ENCODE measurements at places on chromosomes 11 and 22.
A peak's percentile ranks its signal among the peaks of the same experiment; 100 is the strongest.

GRCh38 chr11:124278261-124278660 lies 22.1 kb downstream of the OR8G5 start:
- no peak for DNase-seq

GRCh38 chr22:19831016-19831415 lies 23.7 kb downstream of the GNB1L start:
- peak; percentile 12 for DNase-seq

- no peak for DNase-seq
These were observed 82.0 kb downstream of the RELT start for GRCh38 chr11:73458201-73458600.

DNA sequence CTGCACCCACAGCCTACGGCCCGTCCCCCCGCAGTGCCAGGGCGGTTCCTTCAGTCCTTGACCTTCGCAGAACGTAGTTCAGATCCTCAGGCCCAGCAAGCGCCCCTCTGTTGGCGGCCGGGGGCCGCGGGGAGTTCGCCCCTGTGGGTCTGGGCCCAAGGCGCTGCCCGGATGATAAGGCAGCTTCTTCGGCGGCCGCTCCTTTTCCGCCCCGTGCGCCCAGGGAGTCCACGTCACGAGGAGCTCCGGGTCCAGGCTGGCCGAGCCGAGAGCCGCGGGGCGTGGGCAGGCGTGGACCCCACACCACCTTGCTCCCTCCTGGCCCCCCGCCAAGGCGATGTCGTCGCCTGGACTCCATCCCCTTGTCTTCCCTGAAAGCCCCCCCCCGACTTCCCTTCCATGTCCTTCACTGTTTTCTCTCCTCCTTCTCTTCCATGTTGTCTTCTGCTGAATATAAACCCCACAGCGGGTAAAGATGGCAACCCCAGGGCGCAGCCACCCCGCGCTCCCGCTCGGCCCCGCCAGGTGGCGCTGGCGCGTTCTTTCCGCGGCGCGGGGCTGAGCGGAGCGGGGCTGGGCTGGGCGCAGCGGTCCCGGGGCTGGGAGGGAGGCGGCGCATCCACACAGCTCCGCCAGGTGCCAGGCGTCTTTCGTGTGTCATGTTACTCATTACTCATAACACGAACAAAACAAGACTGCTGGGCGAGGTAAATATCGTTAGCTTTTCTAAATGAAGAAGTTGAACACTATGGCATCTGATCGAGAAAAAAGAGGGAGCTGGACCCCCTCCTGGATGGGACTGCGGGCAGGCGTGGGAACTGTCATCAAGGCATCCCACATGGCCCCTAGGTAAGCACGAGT lies 321.0 kb downstream of the NTM start:
- DNase-seq: peak; percentile 90

- DNase-seq: peak; percentile 79
These were observed 57.4 kb downstream of the LINC01488 start for GRCh38 chr11:69538854-69539253.

DNA sequence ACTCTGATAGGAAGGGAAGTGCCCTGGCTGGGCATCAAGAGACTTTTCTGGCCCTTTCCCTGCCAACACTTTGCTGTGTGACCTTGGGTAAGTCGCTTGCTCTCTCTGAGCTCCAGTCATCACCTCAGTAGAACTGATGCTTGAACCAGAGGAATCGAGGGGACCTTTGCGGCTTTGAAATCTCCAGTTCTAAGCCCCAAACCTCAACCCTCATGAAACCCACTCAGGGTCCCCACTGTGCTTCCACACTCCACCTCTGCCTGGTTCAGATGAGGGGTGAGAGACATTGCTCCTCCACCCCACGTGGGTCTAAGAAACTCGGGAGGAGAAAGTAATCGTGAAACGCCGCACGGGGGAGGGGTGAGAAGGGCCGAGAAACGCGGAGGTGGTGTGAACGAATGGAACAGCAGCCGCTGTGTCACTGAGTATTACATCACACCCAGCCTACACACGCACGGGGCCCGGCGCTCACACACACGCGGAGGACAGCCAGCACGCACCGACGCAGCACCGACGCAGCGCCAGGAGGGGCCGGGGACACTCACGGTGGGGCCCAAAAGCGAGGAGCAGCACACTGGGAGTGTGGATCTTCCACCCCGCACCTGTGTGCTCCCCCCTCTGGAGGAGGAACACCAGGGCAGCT lies 4.3 kb downstream of the RTN4RL2 start:
- no peak for DNase-seq

GRCh38 chr11:64918017-64918416 lies 1.0 kb upstream of the ATG2A start:
- no peak for DNase-seq

GRCh38 chr22:43088627-43088983 lies 586 bp downstream of the TTLL1 start:
- DNase-seq: no peak

GRCh38 chr11:110518809-110519514 lies 89.2 kb downstream of the FDX1 start:
- no peak for DNase-seq

DNA sequence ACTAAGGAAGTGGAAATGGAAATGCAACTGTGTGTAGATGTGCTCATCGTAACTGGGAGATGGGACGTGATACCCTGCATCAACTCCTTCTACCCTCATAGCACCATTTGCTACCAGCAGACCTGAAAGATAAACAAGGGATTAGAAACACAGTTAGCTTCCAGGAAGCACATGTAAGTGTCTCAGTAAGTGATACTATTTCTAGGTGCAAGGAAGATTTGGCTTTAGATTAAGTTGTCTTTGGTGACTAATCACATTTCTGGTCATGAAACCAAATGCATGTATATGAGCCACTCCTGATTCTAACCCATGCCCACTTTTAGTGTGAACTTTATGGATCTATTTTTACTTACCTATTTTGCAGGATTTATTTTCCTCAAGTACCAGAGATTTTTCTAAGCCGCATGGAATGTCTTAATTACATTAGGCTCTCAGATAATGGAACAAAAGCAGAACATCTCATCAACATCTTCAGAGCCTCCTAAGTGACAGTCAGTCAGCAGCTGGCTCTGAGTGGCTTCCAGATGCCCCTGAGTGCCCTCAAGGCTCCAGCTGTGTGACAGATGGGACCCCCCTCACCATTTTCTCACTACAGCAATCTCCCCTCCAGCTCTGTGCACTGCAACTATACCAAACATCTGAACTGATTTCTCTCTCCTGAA lies 21.2 kb downstream of the SLC5A12 start:
- no peak for DNase-seq

GRCh38 chr11:63804259-63804658 lies 9.0 kb upstream of the SPINDOC start:
- DNase-seq: no peak

GRCh38 chr11:124961972-124962609 lies 8.1 kb downstream of the CCDC15 start:
- no peak for DNase-seq

- no peak for DNase-seq
These were observed 23.7 kb upstream of the MYO18B start for GRCh38 chr22:25718135-25718840.

DNA sequence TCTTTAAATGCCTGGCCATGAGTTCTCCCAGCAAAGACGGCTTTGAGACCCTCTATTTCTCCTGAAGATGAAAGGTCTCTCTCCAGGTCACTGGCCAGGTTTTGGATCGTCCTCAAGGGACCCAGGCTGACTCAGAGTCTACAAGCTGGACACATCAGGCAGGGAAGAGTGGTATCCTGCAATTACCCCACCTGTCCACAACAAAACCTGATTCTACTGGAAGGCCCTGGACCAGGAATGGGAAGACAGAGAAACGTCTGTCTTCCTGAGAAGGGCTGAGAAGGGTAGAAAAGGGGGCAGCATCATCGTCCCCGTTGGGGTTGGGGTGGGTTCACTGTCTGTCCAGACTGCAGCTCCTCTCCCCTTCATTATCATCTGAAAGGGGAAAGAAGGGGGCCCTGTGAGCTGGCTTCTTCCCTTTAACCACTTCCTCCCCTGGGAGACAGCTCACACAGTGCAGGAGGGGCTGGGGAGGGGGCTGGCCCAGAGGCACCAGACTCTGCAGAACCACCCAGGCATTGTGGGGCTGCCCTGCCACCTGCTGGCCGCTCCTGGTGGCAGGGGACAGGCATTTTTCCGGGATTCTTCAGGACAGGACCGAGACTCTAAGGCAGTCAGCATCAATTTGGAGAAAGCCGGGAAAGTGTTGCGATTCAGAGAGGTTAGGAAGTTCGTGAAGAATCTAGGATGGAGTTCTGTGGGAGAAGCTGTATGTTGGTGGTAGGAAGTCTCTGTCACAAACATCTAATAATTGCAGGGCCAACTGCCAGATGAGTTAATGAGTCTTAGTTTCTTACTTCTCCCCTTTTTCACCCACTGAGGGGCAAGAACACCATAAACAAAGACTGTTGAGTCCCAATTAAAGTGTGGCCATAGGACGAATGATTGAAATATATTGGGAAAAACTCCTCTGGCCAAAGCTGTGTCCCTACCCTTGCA lies 57.6 kb downstream of the SYN3 start:
- no peak for DNase-seq

- no peak for DNase-seq
These were observed 116.1 kb downstream of the SHANK2 start for GRCh38 chr11:71136095-71136845.

DNA sequence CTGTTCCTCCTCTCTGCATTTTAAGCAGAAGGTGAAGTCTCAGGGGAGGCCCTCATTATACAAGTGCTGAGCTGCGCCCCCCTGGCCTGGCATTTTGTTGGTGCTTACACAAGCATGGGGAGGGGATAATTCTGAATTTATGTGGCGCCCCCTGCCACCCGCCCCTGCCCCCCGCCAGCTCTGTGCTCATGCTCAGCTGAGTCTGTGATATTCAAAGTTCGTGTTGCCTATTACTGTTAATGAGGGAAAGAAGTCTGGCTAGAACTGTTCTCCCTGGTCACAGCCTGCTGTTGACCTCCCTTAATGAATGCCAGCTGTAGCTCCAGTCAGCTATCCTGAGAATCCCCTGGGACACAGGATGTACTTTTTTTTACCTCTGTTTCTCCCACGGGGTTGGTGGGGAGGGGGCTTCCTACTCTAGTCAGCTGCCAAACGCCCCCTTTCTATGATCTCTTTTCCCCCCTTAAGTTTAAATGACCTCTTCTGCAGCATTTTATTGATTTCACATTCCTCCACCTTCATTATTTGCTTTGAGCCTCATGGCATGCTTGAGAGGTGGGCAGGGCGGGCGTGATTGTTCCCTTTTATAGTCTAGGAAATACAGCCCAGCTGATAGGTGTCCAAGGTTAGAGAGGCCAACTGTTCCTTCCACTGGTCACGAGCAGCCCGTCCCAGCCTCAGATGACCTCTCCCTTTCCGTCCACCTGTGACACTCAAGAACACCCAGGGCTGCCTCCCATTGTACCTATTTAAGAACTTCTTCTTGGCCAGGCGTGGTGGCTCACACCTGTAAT lies 12.2 kb downstream of the USP2 start:
- DNase-seq: no peak

DNA sequence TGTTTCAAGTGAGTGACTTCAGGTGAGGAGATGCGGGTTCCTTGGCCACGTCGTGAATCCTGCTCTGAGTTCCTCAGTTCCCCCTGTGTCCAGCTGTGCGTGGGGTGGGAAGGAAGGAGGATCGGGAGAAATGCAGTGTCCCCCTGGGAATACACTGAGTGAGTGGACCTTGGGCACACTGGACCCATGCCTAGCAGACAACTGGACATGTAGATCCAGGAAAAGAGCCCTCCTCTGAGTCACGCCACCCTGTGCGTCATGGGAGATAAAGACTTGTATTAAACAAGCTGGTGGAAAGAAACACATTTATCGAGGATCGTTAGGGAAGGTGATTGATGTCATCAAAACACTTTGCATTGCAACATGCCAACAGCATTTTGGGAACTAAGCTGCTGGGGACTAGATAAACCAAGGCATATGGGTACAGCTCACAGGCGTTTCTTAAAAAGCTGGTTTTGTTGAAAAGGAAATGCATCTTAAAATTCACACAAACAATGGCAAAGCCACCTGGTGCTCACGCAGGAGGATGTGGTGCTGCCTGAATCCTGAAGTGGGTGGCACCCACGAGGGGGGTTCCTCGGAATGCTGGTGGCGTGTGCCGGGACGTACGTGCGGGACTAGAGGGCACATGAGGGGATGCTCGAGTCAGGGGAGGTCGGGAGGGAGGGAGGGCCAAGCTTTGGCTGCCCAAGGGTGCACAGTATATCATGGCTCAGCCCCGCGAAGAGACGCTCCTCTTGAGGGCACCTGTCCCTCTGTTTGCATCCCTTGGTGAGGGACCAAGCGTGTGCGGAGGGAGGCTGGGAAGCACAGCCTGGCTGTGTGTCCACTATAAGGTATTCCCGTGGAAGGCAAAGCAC lies 303.5 kb downstream of the TBC1D22A start:
- DNase-seq: peak; percentile 59

DNA sequence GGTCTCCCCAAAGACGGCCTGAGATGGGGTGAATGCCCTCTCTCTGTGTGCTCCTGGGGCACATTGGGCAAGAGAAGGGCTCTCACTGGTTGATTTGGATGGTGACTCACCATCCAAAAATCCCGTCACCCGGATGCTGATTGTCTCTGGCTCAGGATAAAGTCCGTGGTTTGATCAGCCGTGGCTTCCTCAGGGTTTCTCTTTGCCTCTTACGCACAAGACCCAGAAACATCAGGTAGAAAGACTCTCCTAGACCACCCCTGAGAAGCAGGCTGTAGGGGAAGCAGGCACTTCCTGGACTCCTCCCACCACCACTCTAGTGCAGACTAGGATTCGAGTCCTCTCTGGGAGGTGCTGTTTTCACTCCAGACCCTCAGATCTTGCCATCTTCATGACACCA lies 176.1 kb upstream of the NCAM1 start:
- DNase-seq: no peak

- DNase-seq: no peak
These were observed at the start of gene JHY for GRCh38 chr11:122882189-122882856. Gene JHY (plus strand): TSS chr11:122882759. CDS start chr11:122885850, 3,091 bp downstream.

DNA sequence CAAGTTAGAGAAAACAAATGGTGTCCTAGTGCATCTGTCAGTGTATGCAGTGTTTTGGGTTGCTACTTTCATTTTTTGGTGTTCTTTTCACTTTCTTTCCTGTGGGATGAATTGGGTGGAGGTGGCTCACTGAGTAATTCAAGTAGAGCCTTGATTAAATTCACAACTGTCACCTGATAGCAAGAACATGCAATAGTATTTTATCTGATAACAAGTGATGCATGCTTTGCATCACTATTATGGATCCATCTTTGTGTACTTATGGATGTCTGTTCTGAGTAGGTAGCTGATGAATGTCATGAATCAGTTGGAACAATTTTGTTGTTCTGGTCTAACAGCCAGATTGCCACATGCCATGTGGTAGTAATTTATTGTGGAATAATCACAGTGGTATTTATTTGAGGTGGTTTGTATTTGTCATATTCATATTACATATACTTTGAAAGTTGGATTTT lies 87.5 kb downstream of the DDX10 start:
- DNase-seq: no peak

Measured in chondrocyte (in vitro differentiated cells).